ENCODE measurements at places on chromosomes 2 and 18.

GRCh38 chr2:9473985-9474360, 378 bp upstream of the IAH1 start:
- DNase-seq, result peak; percentile 54

DNA sequence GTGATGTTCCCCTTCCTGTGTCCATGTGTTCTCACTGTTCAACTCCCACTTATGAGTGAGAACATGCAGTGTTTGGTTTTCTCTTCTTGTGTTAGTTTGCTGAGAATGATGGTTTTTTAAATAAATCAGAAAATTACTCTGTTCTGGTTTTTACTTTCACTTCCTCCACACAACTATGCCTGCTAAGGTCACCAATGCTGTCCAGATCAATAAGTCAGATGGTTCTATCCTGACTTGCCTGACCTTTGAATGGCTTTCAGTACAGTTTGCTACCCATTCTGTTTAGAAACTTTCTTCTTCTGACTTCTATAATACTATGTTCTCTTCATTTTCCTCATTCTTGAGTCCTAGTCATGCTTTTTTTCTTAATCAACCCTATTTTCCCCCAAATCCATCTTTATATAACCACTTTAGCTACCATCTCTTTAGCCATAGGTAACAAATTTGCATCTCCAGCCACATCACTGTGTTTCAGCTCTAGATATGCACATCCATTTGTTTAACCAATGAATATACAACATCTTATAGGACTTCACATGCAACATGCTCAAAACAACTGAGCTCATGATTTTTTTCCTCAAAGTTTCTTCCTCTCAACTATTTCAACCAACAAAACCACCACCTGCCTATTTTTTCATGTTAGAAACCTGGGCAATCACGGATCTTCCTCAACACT, 58.8 kb upstream of the SLC38A11 start:
- no peak for DNase-seq

GRCh38 chr2:27086090-27086723, 365 bp upstream of the KHK start:
- peak; percentile 98 for DNase-seq

- DNase-seq, result no peak
These were observed 234.0 kb downstream of the ACKR3 start for GRCh38 chr2:236803621-236804020.

- DNase-seq, result peak; percentile 41
These were observed 117.4 kb upstream of the CWC22 start for GRCh38 chr2:180124273-180125139.

Data from T-helper 2 cell (primary cell).